ENCODE measurements at places on chromosomes 6 and 20.

GRCh38 chr6:53646606-53647005 is 18.9 kb downstream of the KLHL31 start:
- DNase-seq = no peak

- no peak for DNase-seq
Observed at GRCh38 chr20:37072293-37073196, 23.3 kb downstream of the RBL1 start.

DNA sequence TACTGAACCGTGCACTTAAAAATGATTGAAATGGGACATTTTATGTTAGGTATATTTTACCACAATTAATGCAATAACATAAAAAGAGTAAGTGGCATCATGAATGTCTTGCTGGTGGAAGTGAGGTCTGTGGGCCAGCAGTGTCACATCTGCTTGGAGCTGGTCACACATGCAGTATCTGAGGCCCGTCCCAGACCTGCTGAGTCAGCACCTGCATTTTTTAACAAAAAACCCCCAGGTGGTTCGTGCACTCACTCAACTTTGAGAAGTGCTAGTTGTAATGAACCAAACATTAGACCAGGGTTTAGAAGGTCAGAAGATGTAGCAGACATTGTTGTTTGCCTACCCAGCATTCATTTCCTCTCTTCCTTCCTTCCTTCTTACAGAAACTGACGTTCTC is 21.0 kb downstream of the BANF2 start:
- DNase-seq = no peak

- DNase-seq = peak; percentile 69
Observed at GRCh38 chr20:14055127-14055742, 59.9 kb downstream of the MACROD2 start.

DNA sequence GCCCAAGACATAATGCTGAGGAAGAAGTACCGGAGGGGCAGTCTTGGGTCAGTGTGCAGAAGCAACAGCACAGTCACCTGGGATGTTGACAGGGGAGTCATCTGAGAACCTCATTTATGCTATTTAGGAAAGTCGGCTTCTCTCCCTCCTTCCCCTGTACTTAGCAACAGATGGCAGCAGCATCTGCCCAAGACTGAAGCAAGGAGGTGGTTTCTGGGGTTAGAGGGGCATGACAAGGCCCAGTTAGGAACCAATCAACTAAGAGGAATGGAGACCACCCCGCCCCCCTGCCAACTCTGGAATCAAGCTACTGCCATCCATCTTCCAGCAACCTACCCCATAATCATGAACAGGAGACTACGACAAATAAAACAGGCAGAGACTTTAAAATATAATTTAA is 21.7 kb downstream of the RIPK1 start:
- DNase-seq = no peak

- no peak for DNase-seq
Observed at GRCh38 chr6:74250161-74250818, 554.3 kb downstream of the CD109 start.

GRCh38 chr6:48765352-48765961 is 654.5 kb upstream of the PTCHD4 start:
- no peak for DNase-seq

GRCh38 chr6:43493833-43494232 is 16.3 kb downstream of the LRRC73 start:
- no peak for DNase-seq

- peak; percentile 65 for DNase-seq
Observed at GRCh38 chr20:31542201-31542842, 28.1 kb downstream of the HM13 start.

- DNase-seq = no peak
Observed at GRCh38 chr6:151661928-151662327, 145.6 kb upstream of the ESR1 start.

- no peak for DNase-seq
Observed at GRCh38 chr6:110728501-110728900, 86.8 kb downstream of the CDK19 start.

DNA sequence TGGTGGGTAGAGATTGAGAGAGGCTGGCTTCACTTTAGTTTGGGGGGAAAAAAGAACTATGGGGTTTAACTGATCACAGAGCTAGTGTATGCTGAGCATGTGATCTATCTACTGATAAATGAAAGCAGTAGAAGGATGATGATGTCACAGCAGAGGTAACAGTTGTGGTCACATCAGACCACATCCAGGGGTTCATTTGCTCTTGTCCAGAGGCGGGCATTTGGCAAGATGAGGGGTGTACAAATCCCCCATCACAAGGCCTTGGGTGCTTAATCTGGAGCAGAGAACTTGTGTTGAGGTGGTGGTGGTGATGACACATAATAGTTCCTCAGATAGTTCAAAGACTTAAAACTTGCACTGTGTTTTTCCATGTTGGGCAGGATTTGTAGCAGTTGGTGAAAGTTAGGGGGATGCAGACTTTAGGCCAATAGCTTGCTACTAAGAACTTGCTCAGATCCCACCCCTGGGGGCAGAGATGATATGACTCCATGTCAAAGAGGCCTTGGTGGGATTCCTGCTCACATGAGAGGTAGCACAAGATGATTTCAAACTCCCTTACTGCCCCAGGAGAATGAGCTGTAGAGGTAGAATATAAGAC is 63.4 kb downstream of the PRDM1 start:
- DNase-seq = peak; percentile 81

DNA sequence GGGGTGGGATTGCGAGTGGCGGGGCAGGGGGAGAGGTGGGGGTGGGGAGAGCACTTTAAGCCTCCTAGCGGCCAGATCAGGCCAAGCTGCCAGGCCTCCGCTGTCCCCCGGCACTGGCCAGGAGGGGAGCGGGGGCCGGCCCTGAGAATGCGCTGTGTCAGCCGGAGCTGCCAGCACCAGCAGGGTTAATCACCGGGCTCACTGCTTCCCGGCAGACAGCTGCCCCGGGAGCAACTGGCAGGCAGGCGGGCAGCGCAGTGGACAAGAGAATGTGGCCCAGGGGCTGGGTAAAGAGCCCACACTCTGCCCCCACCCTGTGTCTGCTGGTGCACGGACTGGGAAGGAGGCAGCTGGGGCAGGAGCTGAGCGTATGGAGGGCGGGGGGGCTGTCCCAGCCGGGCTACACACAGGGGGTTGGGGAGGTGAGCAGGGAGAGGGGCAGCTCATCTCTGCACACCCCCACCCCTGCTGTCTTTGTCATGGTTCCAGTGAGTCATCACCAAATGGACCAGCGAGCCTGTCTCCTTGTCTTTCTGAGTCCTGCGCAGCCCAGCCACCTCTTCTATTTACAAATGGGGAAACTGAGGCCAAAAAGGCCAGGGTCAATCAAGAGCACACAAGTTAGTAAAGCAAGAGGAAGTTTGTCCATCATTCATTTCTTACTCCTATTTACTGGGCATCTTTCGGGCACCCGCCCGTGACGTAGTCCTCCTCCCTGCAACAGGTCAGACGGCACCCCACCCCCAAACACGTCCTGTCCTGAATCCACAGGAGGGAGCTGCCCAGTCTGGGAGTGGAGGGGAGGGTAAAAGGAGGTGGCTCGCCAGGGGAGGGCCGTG is 2.1 kb upstream of the LAMA5 start:
- no peak for DNase-seq

- no peak for DNase-seq
Observed at GRCh38 chr6:21508753-21509152, 84.8 kb upstream of the SOX4 start.

DNA sequence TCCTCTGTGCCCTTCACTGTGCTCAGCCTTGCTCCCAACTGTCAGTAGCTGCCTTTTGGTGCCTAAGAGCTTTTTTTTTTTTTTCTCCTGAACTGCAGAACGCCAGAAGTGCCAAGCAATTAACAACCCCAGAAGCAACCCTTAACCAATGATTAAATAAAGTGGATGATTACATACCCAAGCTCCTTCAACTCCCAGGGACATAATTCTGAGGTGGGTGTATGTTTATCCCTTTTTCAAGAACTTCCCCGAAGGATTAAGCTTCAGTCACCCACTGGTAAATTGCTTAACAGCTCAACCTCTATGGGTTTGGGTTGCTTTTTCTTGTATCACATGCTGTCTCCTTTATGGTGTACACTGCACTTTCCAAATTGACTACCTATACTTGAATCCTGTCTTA is 41.1 kb downstream of the KLHL31 start:
- no peak for DNase-seq

DNA sequence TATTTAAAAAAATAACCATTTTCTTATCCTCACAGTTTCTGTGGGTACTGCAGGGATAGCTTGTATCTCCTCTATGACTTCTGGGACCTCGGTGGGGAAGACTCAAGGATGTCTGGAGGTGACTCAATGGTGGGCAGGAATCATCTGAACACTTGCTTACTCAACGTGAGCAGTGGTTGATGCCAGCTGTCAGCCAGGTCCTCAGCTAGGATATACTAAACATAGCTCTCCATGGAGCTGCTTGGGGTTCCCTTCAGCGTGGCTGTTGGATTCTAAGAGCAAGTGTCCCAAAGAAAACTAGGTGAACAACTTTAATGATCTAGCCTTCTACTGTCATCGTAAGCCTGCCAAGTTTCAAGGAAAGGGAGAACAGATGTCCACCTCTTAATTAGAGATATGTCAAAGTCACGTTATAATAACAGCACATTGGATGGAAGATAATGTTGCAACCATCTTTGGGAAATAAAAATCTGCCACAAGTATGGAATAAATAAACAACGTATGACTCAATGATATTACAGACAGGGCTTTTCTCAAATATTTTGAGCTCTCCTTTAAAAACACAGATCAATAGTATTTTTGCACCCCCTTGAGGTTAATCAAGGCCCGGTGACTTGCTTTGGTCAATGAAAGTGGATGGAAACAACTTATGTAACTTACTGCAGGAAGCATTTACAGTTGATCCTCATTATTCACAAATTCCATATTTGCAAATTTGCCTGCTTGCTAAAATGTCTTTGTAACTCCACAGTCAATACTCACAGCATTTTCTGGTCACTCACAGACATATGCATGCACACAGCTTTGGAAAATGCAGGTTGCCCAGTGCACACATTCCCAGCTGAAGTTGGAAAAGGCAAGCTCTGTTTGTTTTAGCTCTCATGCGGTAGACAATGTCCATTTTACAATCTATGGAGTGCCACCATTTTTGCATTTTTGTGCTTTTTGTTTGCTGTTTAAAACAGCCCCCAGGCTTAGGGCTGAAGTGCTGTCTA is 6.6 kb upstream of the HEBP2 start:
- DNase-seq = no peak

- no peak for DNase-seq
Observed at GRCh38 chr6:28315628-28316027, 20.3 kb downstream of the ZSCAN31 start.

DNA sequence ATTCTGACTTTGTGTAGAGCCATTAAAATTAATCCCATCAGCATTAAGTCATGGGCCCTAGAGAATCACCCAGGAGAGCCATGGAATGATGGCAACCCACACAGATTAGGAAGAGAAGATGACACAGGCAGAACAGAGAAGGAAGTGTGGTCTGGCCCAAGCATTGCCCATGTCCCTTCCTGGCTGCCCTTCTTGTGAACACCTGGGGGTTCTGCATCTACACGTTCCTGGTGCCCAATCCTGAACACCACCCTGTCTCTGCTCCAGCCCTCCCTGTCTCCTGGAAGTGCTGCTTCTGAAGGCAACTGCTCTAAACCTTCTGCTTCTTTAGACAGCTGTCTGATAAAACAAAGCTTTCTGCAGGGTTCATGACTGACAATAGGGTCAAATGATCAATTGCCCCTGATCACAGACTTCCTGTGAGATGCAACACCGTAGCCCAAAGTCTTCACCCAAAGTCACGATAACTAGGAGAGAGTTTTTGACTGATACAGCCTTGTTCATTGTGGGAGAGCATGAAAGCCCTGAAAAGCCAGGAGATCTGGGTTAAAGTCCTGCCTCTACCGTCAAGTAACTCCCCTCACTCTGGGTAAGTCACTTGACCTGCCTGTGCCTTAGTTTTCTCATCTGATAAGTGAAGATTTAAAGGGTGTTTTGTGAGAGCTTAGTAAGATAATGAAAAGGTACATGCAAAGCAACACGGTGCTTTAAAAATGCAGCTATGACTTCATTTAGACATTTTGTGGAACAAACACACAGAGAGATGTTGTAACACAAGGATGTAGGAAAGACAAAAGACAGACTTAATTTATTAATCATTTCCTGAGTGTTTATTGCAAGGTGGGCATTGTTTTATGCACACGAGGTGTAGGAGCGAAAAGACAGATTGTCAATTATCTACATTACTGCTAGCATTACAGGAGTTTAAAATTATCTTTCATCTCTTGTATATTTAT is 291.2 kb upstream of the STXBP5 start:
- no peak for DNase-seq

- DNase-seq = no peak
Observed at GRCh38 chr6:83702077-83702476, 6.8 kb downstream of the SNAP91 start.

DNA sequence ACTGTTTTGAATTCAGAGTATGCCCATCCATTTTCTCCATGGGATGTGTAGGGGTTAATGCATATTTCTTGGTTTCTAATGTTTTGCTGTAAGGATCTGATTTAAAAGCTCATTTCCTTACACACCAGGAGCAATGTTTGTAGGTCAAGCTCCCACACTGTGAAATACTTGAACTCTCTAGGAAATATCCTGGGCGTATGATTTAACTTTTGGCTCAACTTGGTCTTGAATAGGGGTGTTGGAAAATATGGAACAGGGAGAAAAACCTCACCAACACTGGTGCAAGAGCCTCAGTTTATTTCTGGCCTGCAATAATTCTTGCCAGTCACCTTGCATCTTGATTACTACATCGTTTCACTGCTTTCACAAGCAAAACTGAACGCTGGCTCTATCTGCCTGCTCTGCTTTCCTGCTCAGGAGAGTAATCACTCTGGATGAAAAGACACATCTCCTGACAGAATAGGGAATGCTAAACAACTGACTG is 25.1 kb upstream of the RFPL4B start:
- DNase-seq = no peak

- no peak for DNase-seq
Observed at GRCh38 chr20:5548107-5548506, 202.1 kb upstream of the SHLD1 start.

GRCh38 chr20:57379263-57379647 is 11.9 kb upstream of the RBM38 start:
- DNase-seq = no peak

DNA sequence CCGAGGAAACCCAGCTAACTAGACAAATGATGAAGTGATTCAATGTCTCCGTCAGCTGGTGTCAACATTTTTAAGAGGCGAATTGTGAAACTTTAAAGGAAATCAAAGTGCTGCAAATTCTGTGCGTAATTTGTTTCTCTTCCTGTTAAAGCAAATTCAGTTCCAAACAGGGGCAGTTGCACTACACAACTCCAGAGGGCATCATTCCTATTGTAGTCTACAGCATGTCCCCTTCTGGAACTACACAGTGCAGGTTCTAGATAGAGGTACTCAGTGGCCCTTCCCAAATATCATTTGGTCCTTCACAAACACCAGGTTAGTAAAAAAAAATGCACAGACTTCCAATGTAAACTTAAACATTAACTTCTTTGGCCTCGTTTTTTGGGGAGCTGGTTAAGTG is 38.3 kb upstream of the SMLR1 start:
- DNase-seq = no peak

- no peak for DNase-seq
Observed at GRCh38 chr20:63166193-63167020, 49.5 kb downstream of the YTHDF1 start.

DNA sequence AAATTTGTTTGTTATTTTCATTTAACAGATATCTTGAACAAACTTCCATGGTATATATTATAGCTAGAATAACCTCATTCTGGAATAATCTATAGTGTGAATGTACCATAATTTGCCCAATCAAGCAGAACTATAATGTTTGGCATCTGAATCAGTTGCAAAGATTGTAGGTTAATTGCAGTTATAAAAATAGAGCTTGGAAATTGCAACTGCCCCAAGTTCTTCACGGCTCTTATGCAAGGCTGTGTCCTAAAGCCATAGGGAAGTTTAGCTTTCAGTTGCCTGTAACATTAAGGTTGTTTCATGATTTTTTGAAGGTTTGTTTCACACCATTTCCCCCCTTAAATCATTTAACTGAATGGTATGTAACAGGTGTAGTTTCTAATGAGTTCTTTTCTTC is 19.4 kb downstream of the NQO2 start:
- DNase-seq = no peak

All from activated CD4-positive, alpha-beta T cell treated with anti-CD3 and anti-CD28 coated beads, Interleukin-2, amount 10 ng/mL, durations not matched to agents 24 days and 14 days (primary cell).